ENCODE measurements at places on chromosomes 3 and 15.
A peak's percentile ranks its signal among the peaks of the same experiment; 100 is the strongest.

GRCh38 chr3:197554196-197554561 is 1.6 kb downstream of the BDH1 start:
- DNase-seq, result peak; percentile 53

- no peak for DNase-seq
These were observed 10.5 kb downstream of the GNAI2 start for GRCh38 chr3:50246517-50246954.

DNA sequence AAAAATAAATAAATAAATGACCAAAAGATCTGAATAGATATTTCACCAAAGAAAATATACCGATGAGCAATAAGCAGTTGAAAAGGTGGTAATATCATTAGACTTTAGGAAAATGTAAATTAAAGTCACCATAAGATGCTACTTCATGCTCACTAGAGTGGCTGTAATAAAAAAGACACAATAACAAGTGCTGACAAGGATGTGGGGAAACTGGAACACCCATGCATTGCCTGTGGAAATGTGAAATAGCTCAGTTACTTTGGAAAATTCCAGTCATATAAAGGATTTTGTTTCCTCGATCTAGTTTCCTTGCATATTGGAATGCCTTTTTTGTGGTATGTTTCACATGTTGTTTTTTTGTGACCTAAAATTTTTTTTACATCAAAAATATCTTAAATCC is 36.0 kb upstream of the LRIG1 start:
- DNase-seq, result no peak

DNA sequence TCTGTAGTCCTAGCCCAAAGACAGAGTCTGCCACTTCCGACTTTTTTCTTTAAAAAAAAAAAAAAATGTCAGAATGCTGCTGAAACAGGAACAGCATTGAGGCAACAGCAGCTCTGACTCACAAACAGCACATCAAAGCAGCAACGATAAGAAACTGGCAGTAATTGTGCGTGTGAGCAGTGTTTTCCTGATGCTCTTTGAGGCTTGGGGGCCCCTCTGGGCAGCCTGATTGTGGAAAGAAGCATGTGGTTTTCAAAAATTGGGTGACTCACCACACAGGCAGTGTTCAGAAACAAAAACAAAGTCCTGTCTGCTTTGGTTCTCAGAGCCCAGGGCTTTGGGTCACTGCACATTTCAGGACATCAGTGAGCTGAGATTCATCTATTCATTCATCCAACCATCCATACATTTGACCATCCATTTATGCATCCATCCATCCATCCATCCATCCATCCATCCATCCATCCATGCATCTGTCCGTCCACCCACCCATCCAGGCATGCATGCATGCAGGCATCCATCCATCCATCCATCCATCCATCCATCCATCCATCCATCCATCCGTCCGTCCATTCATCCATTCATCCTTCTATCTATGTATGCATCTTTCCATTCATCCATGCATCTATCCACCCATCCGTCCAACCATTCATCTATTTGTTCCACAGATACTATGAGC is 308.4 kb downstream of the RPLP1 start:
- no peak for DNase-seq

DNA sequence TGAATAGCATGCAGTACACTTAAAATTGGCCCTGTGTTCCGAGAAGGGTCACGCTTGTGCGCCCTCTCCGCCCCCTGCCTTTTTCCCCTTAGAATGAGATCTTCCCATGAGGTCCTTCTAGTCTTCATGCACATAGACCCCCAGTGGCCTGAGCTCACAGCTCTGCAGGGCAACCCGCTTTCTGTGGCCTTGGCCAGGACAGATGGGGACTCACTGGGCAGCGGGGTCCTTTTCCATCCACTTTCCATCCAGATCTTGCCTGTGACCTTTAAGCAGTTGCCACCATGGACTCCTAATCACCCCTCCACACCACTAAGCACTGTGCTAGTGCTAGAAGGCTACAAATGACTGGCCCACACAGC is 244.4 kb downstream of the UACA start:
- DNase-seq, result no peak

GRCh38 chr3:172550347-172550943 is 27.2 kb upstream of the TNFSF10 start:
- DNase-seq, result no peak

- peak; percentile 64 for DNase-seq
These were observed 72.4 kb downstream of the TBC1D2B start for GRCh38 chr15:78004919-78005634.

GRCh38 chr3:48738926-48739616 is 22.1 kb upstream of the IP6K2 start:
- DNase-seq, result no peak

- DNase-seq, result peak; percentile 24
These were observed 10.8 kb downstream of the FOXL2 start for GRCh38 chr3:138935863-138936740.

DNA sequence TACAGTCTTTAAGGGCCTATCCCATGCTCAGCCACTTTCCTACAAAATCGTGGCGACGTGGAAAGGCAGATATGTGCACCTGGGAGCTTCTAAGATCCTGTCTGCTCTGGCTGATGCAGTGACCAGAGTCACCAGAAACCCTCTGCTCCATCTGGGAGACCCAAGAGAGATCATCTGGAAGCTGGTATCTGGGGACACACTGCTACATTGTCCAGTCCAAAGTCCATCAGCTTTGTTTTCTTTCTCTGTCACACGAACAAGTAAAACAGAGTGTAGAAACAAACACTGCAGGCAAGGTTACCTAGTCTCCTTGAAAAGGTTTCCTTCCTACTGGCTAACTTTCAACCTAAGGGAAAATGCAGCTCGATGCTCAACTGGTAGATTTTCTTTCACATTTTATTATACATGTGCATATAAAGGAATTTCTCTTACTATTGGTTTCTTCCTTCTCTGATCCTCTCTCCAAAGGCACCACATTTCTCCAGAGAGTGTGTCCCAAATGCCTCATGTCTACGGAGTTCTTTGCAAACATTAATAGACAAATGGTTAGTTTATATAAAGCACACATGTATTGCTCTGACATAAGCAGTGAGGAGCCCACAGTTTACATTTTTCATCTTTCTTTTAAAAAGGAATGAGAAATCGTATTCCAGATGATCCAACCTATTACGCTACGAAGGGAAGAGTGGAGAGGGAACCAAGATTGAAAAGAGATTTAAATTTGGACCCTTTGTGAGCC is 8.3 kb upstream of the GREM1 start:
- no peak for DNase-seq

GRCh38 chr15:37900326-37901221 is 33.9 kb upstream of the TMCO5A start:
- no peak for DNase-seq

DNA sequence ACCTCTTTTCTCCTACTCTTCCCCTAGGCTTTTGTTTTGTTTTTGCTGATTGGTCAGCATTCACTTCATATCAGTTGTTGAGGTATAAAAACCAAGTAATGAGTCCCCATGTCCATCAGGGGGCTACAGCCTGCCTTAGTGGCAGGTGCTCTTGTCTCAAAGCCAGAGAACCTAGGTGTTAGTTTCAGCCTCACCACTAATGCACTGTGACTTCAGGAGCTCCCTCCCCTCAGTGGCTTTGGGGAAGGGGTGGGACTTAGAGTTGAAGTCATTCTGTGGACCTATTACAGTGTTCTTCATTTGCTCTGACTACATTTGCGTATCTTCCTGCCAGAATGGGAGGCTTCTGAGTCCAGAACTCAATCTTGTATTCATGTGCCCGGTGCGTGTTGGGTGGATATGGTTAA is 41.6 kb downstream of the NR2C2 start:
- no peak for DNase-seq

DNA sequence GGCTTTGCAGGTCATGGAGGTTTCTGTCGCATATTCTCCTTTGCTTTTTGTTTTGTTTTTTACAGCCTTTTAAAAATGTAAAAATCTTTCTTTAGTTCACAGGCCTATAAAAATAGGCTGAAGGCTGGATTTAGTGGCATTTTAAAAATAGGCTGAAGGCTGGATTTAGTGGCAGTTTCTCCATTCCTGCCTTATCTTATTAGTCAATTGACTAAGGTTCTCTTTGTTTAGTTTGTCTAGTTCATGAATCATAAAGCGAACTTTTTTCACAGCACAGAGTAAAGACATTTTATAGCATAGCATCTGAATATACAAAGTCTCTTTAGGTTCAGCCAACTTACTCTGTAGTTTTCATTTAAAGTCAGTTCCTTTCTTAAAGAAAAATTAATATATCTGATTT is 31.4 kb downstream of the AP4E1 start:
- DNase-seq, result no peak

DNA sequence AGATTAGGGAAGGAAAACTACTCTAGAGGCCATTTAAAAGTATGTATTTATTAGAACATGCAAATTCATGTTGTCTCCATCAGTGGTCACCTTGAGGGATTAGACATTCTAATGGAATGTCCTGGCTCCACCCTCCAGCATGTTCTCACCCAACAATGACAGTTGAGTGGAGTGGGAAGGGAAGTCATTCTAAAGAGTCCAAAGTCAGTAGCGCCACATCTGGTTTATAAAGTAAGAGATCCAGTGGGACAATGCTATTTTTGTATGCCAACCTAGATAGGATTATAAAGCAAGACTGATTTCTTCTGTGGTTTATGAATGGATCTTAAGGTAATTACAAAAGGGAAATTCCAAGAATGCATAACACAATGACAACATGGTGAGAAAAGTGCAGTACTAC is 33.3 kb downstream of the SLC24A1 start:
- no peak for DNase-seq

GRCh38 chr3:181265750-181266333 is 276.3 kb upstream of the DNAJC19 start:
- no peak for DNase-seq

All from anterior cingulate cortex (tissue), 58 donors.